T-helper 2 cell treated with Interferon-gamma antibody and Interleukin-4, amounts not matched to agents 100 ng/mL and 5 ng/mL, for 36 hours (primary cell): ENCODE measurements at places on chromosomes 2 and 18. TPM values are rescaled to one million over a fixed set of nuclear protein-coding genes. Genes with fewer than 3 reads are reported as not detected.

SP5 gene
- 0.09 TPM in 1 of 2 replicates, not detected in the other for total RNA-seq

ACKR3 gene
- total RNA-seq, result 3.9 and 4.9 TPM in 2 replicates

PLA2R1 gene
- total RNA-seq, result not detected in 2 replicates

EPC2 gene
- 36.2 and 40.6 TPM in 2 replicates for total RNA-seq

MAP3K19 gene
- not detected in 2 replicates for total RNA-seq

DUSP19 gene
- total RNA-seq, result 0.80 and 0.93 TPM in 2 replicates

RNF152 gene
- total RNA-seq, result 0.05 and 0.11 TPM in 2 replicates

RTP5 gene
- total RNA-seq, result 0.07 and 0.09 TPM in 2 replicates

UGT1A9 gene
- total RNA-seq, result not detected in 2 replicates

ASPRV1 gene
- 1.3 and 1.5 TPM in 2 replicates for total RNA-seq

PRR30 gene
- not detected in 2 replicates for total RNA-seq

STK11IP gene
- 32.9 and 39.6 TPM in 2 replicates for total RNA-seq
